Fibroblast of mammary gland (primary cell): ENCODE measurements at places on chromosomes 2 and 18.

GRCh38 chr2:27707462-27708256, 44.0 kb downstream of the SLC4A1AP start:
- DNase-seq = peak; percentile 43

GRCh38 chr2:205806143-205806905, 124.0 kb downstream of the NRP2 start:
- DNase-seq = no peak

- DNase-seq = peak; percentile 49
These were observed 275.9 kb upstream of the TCF4 start for GRCh38 chr18:55863876-55864275.

GRCh38 chr2:30686000-30686399, 121.2 kb downstream of the CAPN13 start:
- no peak for DNase-seq

DNA sequence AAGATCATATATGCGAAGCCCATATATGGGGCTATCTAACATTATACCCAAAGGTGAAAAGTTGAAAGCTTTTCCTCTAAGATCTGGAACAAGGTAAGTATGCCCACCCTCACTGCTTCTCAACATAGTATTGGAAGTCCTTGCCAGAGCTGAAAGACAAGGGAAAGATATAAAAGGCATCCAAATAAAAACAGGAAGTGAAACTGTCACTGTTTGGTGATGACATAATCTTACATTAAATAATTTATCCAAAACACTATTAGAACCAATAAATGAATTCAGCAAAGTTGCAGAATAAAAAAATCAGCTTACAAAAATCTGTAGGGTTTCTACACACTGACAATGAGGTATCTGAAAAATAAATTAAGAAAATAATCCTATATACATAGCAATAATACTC, 205.8 kb downstream of the INSIG2 start:
- no peak for DNase-seq

- no peak for DNase-seq
These were observed 13.9 kb upstream of the MBP start for GRCh38 chr18:77146249-77147080.

GRCh38 chr2:152456262-152456661, 121.3 kb downstream of the FMNL2 start:
- DNase-seq = peak; percentile 39

DNA sequence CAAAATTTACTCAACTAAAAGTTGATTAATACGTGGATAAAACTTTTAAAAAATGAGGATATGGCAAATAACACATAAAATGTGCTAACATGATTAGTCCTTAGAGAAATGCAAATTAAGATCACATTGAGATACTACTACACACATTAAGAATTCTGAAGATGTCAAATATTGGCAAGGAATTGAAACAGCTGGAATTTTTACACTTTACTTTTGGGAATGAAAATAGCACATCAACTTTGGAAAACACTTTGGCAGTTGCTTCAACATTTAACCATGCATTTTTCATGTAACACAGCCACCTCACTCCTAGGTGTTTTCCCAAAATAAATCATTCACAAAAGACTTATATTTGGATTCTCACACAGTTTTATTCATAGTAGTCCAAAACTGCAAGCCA, 687.9 kb upstream of the SETBP1 start:
- no peak for DNase-seq

DNA sequence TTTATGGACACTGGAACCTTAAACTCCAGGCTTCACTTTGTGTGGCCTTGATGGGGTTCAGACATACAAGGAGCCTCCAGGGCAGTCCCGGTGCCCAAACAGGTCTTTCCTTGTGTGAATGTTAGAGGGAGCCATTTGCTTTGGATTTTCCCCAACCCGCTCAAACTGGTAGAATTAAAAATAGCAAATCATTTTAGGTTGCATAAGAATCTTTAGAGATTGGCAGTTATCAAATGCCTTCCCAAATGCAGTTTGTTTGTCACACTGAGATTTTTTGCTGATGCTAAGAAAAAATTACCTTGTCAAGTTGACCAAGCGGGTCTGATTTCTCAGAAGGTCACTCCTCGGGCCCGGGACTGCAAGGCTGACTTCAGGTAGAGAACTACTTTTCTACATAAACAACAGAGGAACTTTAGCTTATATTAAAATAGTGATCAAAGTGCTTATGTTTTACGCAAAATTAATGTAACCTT, 36.4 kb downstream of the ATP6V1C2 start:
- DNase-seq = no peak

- DNase-seq = no peak
These were observed 512.5 kb downstream of the TSN start for GRCh38 chr2:122267947-122268346.

- no peak for DNase-seq
These were observed 48.5 kb downstream of the FAM168B start for GRCh38 chr2:131044757-131045150.

- DNase-seq = no peak
These were observed 61.7 kb downstream of the PRKCE start for GRCh38 chr2:45713136-45713535.

GRCh38 chr18:46282646-46283045, 178.5 kb downstream of the HAUS1 start:
- DNase-seq = no peak

GRCh38 chr18:9366126-9366714, 31.6 kb downstream of the TWSG1 start:
- peak; percentile 35 for DNase-seq

GRCh38 chr2:96024336-96025193, 10.2 kb downstream of the GPAT2 start:
- DNase-seq = no peak

DNA sequence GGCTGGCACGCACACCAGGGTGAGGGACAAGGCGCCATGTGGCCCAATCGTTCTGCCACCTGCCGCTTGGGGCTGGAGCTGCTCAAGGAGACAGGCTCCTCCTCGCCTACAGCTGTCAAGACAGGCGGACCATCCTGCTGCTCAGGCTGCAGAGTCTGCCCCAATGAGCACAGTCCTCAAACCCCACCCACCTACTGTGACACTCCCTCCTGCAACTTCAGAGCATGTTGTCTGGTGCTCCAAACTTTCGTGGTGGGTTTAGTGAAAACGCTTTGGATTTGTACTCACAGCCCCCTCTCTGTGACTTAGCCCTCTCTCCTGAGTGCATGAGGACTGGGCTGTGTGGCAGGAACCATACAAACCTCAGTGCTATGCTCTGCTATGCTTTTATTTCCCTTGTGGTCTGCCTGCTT, 23.2 kb upstream of the SLC35F6 start:
- no peak for DNase-seq

DNA sequence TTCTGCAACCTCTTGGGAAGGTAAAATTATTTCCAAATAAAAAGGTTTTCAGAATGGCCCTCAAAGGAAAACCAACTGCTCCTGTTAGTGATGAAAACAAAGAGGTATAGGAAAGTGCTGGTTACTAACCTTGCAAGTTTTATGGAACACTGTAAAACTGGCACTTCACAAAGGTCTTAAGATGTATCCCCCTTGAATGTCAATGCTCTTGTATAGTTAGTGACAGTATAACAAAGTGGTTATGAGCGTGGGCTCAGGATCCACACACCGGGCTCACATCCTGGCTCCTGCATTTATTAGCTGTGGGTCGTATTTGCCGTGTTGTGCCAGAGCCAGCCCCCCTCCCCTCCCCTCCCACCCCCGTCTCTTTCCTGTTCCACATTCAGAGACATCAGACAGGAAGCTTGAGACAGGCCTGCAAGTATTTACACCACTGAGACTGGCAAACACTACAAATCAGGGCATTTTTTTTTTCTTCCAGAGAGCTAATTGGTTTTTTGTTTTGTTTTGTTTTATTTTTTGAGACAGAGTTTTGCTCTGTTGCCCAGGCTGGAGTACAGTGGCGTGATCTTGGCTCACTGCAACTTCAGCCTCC, 9.2 kb upstream of the DNPEP start:
- DNase-seq = no peak
